ENCODE measurements at places on chromosomes 1 and 21. TPM values are rescaled to one million over a fixed set of nuclear protein-coding genes. Genes with fewer than 3 reads are reported as not detected.

DNA sequence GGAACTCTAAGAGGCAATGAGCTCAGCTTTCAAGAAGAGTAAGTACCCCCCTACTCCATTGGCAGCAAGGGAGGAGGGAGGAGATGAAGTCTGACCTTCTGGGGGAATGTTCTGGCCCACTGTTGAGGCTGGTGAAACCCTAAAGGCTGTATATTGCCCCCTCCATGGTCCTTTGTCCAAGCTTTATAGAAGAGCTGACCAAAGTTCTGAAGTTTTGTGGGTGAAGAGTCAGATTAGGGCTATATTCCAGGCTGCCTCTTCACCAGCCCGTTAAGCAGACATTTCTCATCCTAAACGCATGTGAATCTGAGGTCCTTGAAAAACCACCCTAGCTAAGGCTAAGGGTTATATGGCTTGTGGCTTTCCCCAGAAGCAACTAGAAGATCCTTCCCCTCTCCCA, 1.4 kb downstream of the C1orf94 start:
- DNase-seq = no peak

DNA sequence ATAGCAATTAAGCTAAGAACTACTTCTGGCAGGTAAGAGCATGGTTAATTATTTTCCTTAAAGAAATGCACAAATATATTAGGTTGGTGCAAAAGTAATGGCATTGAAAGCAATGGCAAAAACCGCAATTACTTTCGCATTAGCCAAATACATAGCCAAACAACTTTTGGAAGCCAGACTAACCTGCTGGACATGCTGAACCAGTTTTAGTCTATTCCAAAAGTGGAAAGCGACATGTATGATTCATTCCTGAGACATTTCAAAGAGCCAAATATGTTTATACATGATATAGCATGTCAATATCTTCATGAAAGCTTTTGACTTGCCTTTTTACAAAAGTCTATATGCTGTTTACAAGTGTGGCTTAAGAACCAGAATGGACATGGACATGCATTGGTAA, 23.4 kb upstream of the DR1 start:
- DNase-seq = no peak

- DNase-seq = no peak
Observed at GRCh38 chr1:11432526-11432925, 46.4 kb upstream of the DISP3 start.

- no peak for DNase-seq
Observed at GRCh38 chr21:37877888-37878684, 38.2 kb downstream of the KCNJ6 start.

GRCh38 chr1:157047062-157047410, 1.5 kb upstream of the ARHGEF11 start:
- DNase-seq = no peak

DUSP23 gene
- 22.1 TPM for total RNA-seq

PLD5 gene
- not detected for total RNA-seq

All from natural killer cell (primary cell).